ENCODE measurements at places on chromosomes 12 and 14.

GRCh38 chr12:5971194-5971850 is 26.3 kb upstream of the ANO2 start:
- DNase-seq = no peak

- DNase-seq = no peak
Observed at GRCh38 chr12:129704232-129704830, 199.5 kb downstream of the TMEM132D start.

GRCh38 chr12:4005851-4006430 is 132.7 kb upstream of the PARP11 start:
- no peak for DNase-seq

DNA sequence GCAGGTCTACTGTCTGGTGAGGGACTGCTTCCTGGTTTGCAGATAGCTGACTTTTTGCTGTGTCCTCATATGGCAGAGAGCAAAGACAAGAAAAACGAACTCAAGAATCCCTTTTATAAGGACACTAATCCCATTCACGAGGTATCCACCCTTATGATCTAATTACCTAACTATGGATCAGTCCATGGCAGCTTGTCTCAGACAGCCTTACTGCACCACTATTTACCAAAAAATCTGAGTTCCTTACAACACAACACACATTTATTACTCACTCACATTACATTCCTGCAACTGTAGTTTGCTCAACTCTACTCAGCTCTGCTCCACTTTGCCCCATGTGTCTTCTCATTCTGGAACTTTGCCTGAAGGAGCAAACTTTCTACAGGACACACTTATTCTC is 10.1 kb upstream of the SLC6A15 start:
- no peak for DNase-seq

- no peak for DNase-seq
Observed at GRCh38 chr14:21109377-21110138, 8.7 kb downstream of the TMEM253 start.

DNA sequence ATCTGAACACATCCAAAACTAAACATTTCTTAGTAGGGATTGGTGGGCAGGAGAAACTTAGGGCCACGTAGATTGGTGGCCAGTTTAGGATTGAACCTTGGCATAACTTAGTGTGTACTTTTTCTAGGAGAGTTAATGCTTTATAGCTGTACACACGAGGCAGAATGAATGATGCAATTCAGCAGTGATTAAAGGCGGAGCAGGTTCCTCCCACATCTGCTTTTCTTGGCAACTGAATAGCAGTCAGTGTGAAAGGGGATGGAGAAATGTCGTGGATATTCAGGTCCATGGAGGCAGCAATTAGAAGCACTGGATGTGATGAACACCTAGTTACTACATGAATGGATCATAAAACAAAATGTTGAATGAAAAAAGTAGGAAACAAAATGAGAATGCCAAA is 493.8 kb downstream of the FUT8 start:
- DNase-seq = no peak

GRCh38 chr12:5524116-5524768 is 92.3 kb downstream of the NTF3 start:
- peak; percentile 21 for DNase-seq

DNA sequence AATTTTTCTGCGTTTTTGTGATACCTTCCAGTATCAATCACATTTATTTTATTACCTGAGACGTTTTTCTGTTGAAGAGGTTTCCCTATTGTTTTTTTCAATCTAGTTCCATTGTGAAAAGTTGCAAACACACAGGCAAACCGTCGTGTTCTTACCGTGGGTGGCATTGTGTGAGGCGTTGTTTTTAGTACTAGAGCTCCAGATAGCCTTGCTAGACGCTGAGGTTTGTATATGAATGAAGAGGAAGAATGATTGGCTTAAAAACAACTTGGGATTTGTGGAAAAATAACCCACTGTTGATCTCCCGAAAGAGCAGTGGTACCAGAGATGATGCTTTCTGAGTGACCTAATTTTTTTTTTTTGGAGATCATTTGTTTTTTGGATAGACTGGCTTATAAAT is 1.0 kb downstream of the SOCS4 start:
- no peak for DNase-seq

DNA sequence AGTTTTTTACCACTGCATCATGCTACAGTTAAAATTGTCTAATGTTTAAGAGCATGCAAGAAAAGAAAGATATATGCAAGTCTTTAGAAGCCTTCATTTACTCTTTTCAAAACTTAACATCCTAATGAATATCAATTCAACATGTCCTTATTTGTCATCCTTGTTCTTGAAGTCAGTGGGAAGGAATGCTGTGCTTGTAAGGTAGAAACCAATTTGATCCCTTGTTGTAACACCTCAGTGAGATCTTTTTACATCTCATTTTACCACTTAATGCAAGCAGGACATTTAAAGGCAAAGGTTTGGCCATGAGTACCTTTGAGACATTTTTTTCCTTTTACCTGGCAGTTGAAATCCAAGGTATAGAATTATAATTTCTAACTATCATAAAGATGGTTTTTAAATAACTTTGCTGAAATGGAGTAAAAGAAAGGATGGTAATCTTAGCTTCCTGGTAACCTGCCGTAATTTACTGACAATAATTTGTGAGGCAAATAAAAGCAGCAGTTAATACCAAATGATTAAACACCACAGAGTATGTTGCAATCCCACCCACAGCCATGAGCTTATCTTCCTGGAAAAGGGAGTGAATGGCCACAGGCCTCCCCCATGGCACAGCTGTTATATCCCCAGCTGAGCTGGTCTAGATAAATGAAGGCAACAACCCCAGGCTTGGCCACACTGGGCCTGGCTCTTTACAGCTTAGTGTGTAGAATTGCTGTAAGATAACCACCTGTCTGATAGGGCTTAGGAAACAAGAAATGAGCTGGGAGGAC is 33.2 kb upstream of the STRN3 start:
- DNase-seq = peak; percentile 64
